Hematopoietic multipotent progenitor cell treated with erythropoietin and hydrocortisone succinate and interleukin-3 and kit ligand, for 6 days (in vitro differentiated cells): ENCODE measurements at places on chromosomes 6 and 20.

DNA sequence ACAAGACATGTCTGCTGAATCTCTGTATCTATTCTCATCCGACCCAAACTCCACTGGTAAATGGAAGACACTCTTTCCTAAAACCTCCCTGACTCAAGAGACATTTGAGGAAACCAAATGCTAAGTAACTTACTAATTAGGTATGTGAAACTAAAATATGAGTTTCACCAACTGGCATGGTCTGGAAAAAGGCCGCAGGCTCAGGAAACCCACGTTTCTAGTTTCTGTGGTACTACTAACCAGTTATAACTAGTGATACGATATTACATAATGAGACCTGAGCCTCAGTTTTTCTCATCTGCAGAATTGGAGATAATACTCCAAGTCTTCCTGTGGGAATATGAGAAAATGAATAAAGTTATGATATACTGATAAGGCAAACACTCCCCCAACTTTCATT, 39.9 kb downstream of the ZNF391 start:
- DNase-seq, result no peak

GRCh38 chr20:11467436-11467835, 450.3 kb upstream of the BTBD3 start:
- DNase-seq, result no peak

GRCh38 chr6:133062696-133063306, 178.4 kb upstream of the EYA4 start:
- DNase-seq, result no peak

GRCh38 chr20:62522748-62523396, 47.1 kb upstream of the GATA5 start:
- no peak for DNase-seq

DNA sequence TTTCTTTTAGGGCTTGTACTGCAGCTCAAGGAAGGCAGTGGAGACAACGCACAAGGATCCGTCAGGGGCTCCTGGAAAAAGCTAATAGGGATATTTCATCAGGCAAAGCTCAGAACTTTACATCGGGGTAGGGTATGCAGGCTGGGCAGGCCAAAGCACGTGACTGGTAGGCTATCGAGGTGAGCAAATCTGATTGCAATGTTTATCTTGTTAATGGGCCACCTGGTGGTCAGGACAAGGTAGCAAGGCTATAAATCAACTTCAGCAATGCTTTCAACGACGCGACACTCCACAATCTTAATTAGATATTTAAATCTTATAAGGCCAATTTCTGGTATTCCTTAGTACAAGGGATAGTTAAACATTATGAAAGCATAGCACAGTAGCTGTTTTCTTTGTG, 1302.8 kb upstream of the EYS start:
- no peak for DNase-seq

GRCh38 chr20:41168281-41169161, 31.2 kb downstream of the PLCG1 start:
- no peak for DNase-seq

DNA sequence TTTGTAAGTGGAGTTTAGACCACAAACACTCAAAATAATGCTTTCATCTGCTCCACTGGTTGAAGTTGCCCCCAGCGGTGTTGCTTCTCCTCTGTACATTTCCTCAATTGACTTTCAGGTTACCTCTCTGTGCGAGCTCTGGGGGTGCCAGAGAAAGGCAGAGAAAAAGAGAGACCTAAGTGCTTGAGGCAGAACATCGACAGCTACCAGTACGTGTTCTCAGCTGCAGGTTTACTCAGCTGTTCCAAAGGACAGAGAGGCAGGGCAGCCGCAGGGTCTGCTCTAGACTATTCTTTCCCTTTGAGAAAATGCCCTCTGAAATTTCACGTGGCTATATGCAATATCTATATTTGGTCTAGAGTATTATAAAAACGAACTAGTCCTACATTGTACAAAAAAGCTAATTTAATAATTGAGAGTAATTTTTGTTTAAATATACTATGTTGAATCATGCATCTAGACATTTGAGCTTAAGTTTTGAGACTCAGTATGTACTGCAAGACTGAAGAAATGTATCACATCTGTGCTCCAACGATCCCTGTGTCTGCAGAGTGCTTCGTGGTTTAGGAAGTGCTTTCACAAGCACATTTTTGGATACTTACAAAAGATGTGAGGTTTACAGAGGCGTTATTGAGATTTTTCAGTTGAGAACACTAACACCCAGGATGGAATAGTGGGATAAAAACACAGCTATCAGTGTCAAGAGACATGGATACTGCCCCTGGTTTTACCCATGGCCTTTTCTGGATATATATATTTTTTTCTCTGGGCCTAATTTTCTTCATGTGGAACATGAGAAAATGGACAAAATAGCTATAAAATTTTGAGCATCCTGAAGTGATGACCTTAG, 453.6 kb upstream of the FLRT3 start:
- DNase-seq, result no peak

- DNase-seq, result no peak
Observed at GRCh38 chr6:144753023-144753705, 468.0 kb downstream of the UTRN start.

- no peak for DNase-seq
Observed at GRCh38 chr6:169101981-169102380, 151.7 kb downstream of the THBS2 start.

GRCh38 chr6:85464260-85464644, 14.4 kb downstream of the NT5E start:
- DNase-seq, result no peak

DNA sequence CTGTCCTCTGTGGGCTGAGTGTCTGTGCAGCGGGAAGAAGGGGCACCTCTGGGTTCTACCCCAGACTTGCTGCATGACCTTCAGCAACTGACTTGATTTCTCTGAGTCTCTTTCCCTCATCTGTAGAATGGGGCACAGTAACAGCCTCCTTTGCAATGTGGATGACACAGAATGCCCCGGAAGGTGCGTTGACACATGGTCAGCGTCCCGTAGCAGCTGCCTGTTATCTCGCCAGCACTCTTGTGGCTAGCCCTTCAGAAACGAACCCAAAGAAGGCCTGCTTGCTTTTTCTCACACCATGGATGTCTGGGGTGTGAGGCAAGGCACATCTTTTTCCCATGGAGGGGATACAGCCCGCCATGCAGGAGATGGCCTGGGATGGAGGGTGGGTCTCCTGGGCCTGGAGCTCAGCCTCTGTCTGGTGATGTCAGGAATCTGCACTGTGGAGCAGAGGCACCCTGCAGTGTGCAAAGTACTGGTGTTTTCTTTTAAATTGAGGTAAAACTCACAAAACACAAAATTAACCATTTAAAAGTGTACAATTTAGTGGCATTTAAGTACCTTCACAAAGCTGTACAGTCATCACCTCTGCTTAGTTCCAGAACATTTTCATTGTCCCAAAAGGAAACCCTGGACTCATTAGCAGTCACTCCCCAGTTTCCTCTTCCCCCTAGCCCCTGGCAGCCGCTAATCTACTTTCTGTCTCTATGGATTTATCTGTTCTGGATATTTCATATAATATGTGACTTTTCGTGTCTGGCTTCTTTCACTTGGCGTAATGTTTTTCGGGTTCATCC, 59.8 kb upstream of the FAM83D start:
- DNase-seq, result no peak

DNA sequence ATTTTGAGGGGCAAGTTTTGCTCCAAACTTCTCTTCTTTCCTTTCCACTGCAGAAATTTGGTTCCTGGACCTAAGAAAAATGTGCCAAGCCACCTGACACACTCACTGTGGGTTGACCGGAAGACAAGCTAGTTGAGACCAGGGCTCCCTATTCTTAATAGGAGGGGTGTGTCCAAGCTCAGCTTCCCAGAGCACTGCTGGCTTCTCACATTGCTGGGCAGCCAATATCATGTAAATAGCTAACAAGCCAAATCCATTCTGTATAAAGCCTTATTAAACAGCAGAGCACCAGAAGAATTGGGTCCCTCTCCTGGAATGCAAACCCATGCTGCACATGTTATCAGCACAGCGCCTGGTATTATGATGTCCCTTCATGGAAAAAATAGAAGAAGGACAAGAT, 17.0 kb upstream of the SAMD3 start:
- DNase-seq, result no peak

GRCh38 chr6:37092923-37093727, 76.8 kb upstream of the PIM1 start:
- no peak for DNase-seq

- no peak for DNase-seq
Observed at GRCh38 chr6:161833099-161833860, 559.4 kb upstream of the AGPAT4 start.

GRCh38 chr6:23267651-23268050, 698.3 kb downstream of the HDGFL1 start:
- DNase-seq, result no peak

GRCh38 chr20:17304774-17305173, 77.9 kb downstream of the PCSK2 start:
- no peak for DNase-seq

DNA sequence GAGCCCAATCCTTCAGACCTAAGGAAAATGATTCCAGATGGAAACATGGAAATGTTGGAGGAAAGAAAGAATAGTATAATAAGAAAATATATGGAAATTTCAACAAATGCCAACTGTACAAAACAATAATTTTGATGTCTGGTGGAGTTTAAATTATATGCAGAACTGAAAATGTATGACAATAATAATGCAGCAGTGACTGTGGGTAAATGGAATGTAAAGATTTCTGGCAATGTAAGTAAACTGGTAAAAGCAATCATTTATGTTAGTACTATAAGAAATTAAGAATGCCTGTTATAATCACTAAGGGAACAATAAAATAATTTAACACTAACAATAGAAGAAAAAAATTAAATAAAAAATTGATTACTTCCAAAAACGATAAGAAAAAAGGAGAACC, 89.0 kb downstream of the EDN1 start:
- no peak for DNase-seq

GRCh38 chr6:10721850-10722569, 860 bp upstream of the TMEM14C start:
- DNase-seq, result no peak

DNA sequence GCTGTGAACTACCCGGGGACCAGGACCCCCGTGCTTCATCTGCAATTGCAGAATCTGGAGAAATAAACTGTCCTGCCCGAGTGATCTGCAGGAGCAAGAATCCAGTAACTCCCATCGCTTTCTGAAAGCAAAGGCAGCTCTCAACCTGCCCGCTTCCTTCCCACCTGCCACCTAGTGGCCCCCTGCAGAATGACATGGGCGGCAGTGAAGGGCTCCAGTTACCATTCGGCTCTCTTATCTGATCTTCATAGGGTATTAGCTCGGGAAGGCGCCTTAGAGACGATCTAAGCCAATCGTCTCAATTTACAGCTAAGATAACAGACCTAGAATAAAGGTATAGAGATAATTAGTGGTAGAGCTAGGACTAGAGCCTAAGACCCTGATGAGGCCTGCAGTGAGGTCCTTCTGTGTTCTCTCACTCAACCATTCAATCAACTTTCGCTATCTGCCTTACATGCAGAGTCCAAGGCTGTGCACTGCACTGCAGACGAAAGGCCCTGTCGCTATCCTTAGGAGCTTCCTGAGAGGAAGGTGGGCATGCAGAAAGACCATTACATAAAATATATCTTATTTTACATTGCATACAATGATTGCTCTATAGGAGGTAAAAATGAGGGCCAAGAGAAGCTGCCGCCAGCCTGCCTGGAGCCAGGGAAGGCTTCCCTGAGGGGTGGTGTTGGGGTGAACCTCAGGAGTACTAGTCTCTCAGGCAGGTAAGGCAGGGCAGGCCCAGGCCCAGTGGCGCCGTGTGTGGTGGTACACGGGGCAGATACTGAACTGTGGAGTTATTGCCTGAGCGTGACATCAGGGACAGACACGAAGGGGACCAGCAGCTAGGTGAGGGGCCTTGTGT, 7.1 kb upstream of the PSMG4 start:
- peak; percentile 94 for DNase-seq

GRCh38 chr6:157090736-157091135, 232.6 kb downstream of the TMEM242 start:
- DNase-seq, result no peak

- no peak for DNase-seq
Observed at GRCh38 chr6:136235233-136235564, 14.9 kb downstream of the MTFR2 start.

- DNase-seq, result no peak
Observed at GRCh38 chr20:57691699-57692098, 18.1 kb downstream of the PMEPA1 start.

- DNase-seq, result no peak
Observed at GRCh38 chr6:150299873-150300485, 68.8 kb upstream of the IYD start.

DNA sequence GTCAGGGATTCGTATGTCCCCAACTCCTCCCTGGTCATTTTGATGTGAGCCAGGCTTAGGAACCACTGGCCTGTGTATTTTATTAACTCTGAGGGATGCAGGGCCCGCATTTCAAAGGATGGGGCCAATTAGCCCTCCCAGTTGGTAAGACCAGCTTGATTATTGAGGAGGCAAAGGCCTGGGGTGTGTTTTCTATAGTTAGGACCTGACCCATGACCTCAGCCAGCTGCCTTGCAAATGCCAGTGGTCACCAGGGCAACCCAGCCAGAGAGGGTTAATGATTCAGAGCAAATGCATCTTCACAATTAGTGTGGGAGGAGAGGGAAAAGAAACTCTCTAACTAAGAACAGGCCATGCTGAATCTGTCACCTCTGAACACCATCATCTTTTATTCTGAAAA, 835.4 kb downstream of the MAFB start:
- no peak for DNase-seq

DNA sequence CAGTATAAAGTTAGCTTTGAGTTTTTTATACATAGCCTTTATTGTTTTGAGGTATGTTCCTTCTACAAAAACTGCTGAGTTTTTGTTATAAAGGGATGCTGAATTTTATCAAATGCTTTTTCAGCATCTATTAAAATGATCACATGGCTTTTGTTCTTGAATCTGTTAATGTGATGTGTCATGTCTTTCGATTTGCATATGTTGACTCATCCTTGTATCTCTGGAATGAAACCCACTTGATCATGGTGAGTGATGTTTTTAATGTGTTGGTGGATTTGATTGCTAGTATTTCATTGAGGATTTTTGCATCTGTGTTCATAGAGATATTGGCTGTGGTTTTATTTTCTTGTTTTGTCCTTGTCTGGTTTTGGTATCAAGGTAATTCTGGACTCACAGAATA, 24.7 kb upstream of the BLCAP start:
- no peak for DNase-seq

DNA sequence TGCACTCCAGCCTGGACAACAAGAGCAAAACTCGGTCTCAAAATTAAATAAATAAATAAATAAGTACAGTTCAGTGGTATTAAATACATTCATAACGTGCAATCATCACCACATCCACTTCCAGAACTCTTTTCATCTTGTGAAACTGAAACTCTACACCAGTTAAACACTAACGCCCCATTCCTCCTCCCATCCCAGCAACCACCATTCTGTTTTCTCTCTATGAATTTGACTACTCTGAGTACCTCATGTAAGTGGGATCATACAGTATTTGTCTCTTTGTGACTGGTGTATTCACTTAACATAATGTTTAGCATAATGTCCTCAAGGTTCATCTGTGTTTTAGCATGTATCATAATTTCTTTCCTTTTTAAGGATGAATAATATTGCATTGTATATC, 29.1 kb upstream of the SCML4 start:
- no peak for DNase-seq

DNA sequence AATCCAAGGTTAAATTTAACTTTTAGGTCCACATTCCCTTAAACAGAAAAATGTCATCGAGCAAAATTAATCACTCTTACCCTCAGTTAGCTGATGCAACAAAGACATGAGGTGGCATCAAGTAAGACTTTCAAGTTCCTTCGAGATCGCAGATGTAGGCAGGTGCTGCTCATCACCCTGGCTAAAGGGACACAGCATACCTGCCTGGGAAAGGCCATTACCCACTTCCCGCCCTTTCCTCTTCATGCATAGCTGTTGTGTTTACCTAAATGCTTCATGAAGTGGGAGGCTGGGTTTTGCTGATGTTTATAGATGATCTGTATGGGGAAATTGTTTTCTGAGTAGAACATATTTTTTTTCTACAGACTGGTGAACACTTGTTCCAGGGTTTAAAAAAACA, 67.7 kb downstream of the GFRA4 start:
- DNase-seq, result no peak
